ENCODE measurements at places on chromosomes 12 and 14.

GRCh38 chr14:101020834-101021370 lies 117.4 kb upstream of the RTL1 start:
- no peak for DNase-seq

DNA sequence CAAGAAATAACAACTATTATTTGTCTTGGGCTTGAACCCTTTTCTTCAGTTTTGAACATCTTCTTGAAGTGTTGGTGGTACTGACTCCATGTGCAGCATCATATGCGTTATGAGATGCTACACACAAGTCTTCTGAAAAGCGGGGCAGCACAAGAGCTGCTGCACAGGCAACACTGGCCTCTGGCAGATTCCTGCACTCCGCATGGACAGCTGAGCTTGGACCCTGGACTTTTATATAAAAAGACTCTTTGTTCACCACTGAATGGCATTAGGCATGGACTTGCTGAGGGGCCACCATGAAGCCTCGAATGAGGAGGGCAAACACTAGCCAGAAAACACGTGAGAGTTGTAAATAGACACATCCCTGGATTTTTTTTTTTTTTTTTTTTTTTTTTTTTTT lies 210.8 kb upstream of the NPAS3 start:
- DNase-seq, result no peak

DNA sequence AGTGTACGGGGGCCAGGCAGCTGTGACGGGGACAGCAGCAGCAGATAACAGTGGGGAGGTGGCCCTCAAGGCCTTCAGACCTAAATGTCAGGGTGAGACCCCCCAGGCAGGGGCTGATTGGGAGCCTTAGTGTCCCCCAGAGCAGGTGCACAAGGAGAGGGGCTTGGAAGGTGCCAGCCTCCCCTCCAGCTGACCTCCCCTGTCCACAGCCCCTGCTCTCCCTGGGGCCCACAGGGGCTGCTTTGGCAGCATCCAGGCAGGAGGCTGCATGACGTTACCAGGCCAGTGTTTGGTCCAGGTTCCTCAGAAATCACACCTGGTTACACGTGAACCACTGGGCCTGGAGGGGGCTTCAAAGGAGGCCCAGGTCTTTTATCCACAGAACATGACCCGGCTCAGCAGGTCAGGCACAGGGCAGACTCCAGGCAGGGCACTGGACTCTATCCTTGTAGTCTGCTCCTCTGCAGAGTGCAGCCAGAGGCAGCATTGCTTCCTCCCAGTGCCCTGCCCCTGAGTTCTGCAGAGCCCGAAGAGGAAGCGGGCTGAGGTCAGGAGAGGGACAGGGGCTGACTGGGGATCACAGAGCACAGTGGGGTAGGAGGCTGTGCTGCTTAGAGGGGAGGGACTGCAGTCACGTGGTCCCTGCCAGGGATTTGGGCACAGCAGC lies 2.6 kb upstream of the TRMT61A start:
- no peak for DNase-seq

DNA sequence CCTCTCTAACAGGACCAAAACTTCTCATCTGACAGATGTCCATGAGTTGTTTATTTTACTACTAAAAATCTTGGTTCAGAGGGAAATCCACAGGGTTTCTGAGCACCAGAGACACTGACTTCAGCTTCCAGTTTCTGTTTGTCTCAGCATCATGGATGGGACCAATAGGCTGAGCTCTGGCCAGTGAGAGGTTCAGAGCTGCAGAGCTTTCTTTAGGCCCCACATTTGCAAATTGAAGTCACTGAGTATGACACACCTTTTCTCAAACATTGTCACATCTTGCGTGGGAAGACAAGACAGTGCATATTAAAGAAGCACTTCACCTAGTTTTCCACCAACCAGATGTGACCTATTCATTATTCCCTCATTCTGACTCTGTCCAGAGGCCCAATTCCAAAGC lies 45.2 kb downstream of the RDH12 start:
- no peak for DNase-seq

- no peak for DNase-seq
Observed at GRCh38 chr12:14777271-14777670, 26.0 kb downstream of the WBP11 start.

GRCh38 chr14:91246051-91246852 lies 1.7 kb upstream of the GPR68 start:
- no peak for DNase-seq

GRCh38 chr14:67646131-67646530 lies 26.4 kb downstream of the ARG2 start:
- no peak for DNase-seq

- DNase-seq, result no peak
Observed at GRCh38 chr14:96098309-96098998, 59.3 kb downstream of the C14orf132 start.

- no peak for DNase-seq
Observed at GRCh38 chr14:104119488-104120251, 18.7 kb upstream of the KIF26A start.

- no peak for DNase-seq
Observed at GRCh38 chr12:34406228-34406995, 384.1 kb downstream of the ALG10 start.

DNA sequence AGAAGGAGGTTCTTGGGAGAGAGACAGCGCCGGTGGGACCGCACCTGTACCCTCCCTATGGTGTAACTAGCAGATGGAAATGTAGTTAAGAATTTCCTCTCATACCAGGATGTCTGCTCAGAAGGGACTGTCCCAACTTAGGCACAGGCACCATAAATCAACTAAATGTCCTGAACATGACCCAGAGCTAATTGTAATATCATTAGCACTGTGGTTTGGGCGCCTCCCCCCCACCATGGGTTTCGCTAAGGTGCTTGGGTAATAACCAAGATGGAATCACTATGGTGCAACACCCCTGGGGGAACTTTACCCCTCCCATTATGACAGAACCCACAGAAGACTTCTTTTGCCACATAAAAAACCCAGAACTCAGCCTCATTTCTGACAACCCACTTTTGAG lies 15.9 kb downstream of the ZNF641 start:
- no peak for DNase-seq

GRCh38 chr14:96626121-96626768 lies 124.1 kb downstream of the PAPOLA start:
- no peak for DNase-seq

DNA sequence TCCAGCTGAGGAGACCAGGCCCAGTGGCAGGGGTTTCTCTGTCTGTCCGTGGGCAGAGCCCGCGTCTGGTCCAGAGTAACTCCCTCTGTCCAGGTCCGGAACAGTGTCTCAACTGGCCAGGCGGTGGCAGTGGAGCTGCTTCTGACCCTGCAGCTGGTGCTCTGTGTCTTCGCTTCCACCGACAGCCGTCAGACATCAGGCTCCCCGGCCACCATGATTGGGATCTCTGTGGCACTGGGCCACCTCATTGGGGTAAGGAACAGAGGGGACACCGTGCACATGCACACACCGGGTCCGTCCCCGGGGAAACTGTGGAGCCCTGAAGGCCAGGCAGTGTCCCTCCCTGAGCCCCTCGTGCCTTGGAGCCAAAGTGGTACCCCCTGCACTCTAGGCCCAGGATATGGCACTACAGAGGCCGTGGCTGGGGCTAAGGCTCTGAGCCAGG lies 1.5 kb downstream of the AQP6 start:
- DNase-seq, result no peak

DNA sequence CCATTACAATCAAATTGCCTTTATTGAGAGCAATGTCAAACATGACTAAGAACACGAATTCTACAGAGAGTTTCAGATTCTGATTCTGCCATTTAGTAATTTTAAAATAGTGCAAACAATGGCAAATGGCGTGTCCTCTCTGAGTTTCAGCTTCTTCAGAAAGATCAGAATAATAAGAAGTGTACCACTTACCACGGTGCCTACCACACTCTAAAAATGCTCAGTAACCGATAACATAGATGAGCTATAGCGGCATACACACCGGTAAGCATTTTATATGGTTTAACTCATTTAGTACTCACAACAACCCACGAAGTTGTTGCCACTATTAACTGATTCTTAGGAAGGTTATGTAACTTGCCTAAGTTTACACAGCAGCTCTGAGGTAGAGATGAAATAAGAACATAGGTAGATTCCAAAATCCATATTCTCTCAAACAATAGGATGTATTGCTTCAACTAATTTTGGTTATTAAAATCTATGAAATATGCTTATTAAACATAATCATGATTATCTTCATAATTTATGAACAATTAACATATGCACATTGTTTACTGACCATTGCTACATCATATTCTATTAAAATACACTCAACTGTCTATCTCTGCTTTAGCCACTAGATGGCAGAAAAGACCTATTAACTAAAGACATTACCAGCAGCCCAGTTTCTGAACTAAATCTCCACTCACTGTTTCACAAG lies 38.3 kb downstream of the SLC6A15 start:
- DNase-seq, result peak; percentile 41

GRCh38 chr14:97058074-97058467 lies 260.9 kb downstream of the VRK1 start:
- no peak for DNase-seq

DNA sequence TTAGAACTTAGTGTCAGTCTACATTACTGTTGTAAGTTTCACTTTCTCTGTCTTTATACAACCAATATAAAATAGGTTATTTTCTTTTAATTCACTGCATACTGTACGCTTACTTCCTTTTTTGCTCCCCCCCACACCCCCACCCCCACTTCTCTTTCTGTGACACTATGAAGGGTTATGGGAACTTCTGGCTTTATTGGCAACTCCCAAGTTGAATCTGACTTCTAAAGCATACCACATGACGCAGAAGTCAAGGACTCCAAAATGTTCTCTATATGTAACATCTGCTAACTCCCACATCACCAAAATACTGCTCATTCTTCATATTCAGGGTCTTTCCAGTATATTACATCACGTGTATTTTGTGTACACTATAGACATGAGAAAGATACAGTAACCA lies 81.2 kb upstream of the ATXN7L3B start:
- no peak for DNase-seq

- DNase-seq, result peak; percentile 6
Observed at GRCh38 chr14:104001003-104001402, 58.7 kb upstream of the RD3L start.

DNA sequence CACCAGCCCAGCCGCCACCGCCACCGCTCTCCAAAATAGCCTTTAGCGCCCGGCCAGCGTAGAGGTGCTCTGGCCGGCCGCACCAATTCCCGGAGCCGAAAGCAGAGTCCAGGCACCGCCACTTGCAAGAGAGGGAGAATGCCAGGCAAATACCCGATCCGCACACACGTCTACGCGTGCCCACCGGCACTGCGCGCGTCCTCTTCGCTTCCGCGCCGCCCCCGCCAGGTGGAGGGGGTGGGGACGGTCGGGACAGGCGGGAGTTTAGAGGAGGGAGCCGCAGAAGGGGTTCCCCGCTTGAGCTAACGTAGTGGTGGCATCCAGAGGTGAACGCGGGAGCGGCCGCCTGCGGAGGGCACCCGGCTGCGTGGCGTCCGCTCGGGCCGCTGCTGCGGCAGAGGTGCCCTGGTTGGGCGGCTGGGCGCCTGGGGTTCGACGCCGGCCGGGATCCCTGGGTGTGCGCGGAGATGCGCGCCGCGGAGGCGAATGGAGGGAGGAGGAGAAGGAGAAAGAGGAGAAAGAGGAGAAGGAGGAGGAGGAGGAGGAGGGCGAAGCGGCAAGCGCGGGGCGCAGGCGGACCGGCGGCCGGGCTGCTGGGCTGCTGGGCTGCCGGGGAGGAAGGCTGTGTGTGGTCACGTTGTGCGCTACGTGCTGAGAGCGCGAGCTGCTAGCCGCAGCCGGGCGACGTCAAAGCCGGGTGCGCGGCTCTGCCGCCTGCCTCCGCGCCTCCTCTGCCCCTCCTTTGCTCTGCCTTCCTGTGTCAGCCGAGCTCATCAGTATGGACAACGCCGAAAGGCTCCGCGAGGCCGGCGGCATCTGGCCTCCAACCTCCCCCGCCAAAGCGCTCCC lies at the start of gene MDGA2:
MDGA2 (minus strand) TSS at position 140 of the 849 bp plus-strand sequence.
- DNase-seq, result no peak

- no peak for DNase-seq
Observed at GRCh38 chr12:120943482-120943881, 34.9 kb upstream of the HNF1A start.

GRCh38 chr14:56241461-56241860 lies 123.2 kb downstream of the PELI2 start:
- DNase-seq, result no peak

GRCh38 chr12:98227162-98227561 lies 288.2 kb upstream of the TMPO start:
- no peak for DNase-seq

- no peak for DNase-seq
Observed at GRCh38 chr14:99586054-99586760, 17.8 kb downstream of the CCDC85C start.

DNA sequence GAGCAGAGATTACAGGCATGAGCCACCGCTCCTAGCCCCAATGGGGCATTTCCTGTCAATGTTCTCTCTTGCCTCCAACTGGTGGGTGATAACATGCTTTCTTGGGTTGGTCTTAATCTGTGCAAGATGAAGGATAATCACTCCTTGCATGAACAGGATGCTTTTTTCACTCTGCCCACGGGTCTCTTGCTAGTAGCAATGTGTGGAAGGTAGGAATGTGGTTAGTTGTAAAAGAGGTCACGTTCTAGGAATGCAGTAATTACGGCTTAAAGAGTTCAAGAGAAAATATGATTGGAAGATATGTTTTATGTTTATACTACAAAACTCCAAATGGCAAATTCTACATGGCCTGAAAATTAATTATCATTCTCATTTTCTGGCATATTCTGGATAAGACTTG lies 10.5 kb downstream of the RNASE10 start:
- DNase-seq, result no peak

DNA sequence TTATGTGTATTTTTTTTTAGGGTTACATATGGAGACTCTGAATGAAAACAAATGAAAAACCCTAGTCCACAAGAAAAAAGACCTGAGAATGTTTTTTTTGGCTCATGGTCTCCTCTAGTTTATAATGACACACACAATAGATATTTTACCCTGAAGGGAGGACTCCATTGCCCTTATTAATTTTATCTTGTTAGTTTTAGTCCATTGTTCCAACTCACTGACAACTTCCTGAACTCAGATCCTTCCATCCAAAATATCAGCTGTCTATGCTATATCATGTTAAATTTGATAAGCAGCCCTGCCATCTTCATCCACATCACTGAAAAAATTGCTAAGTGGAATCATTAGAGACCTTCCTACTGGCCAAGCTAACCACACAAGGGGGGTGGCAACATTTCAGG lies 232.1 kb downstream of the MON2 start:
- no peak for DNase-seq

DNA sequence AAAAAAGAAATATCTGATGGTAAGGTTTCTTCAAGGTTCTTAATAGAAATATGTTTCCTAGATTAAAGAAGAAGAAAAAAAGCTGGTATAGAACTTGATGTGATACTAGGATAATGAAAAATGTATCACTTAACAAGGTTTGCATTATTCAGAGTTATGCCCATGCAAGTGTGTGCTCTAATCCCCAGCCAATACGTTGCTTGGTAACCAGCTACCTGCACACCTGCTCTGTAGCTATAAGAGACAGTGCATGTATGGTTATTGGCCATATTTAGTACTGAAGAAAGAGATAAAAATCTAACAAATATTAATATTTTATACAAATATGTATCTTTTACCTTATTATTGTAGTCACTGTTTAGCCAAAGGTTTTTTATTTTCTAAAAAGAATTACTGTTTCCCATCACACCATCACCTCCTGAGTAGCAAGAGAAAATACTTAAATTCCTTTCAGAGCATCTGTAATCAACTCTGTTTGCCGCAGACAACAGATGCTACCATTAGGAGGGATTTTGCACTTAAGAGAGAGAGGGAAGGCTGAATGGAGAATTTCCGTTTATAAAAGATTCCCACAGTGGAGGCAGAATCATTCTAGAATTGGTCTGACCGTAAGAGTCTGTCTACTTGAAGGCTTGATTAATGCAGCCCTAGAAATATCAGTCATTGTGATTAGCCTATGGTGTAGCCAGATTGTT lies 115.6 kb downstream of the NEDD1 start:
- no peak for DNase-seq

GRCh38 chr12:56358836-56359532 lies 923 bp downstream of the STAT2 start:
- DNase-seq, result no peak
